ENCODE measurements at places on chromosomes 2 and 18.

DNA sequence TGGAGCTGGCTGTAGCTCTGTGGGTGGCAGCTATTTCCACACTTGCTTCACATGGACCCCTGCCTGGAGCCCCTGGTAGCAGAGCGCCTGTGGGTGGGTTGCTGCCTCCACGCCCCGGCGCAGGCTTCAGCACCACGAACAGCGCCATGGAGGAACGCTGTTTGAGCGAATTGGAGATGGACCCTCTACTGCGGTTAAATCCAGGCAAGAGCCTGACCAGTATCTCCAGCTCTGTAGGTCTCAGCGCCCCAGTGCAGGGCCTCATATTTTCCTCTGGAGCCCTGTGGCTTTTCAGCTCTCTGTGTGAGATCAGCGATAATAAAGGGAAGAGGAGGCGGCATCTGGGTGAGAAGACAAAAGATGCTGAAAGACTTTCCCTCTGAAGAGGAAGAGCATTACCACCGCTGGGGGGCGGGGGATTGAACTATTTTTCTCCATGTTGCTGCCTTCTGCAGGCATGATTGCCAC lies 12.0 kb downstream of the ONECUT2 start:
- no peak for DNase-seq

DNA sequence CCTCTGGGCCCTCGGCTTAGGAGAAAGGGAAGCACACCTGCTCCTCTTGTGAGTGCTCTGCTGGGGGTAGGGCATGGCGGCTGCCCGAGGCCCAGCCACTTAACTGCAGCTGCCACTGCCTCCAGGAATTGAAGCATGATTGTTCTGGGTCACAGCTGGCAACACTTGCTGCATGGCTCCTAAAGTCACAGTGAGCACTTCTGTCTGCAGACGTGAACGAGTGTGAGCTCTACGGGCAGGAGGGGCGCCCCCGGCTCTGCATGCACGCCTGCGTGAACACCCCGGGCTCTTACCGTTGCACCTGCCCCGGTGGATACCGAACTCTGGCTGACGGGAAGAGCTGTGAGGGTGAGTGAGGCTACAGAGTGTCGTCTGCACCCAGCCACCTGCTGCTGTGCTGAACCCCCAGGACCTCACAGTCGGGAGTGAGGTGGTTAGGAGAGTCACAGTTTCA lies 44.4 kb downstream of the FBLN7 start:
- no peak for DNase-seq

DNA sequence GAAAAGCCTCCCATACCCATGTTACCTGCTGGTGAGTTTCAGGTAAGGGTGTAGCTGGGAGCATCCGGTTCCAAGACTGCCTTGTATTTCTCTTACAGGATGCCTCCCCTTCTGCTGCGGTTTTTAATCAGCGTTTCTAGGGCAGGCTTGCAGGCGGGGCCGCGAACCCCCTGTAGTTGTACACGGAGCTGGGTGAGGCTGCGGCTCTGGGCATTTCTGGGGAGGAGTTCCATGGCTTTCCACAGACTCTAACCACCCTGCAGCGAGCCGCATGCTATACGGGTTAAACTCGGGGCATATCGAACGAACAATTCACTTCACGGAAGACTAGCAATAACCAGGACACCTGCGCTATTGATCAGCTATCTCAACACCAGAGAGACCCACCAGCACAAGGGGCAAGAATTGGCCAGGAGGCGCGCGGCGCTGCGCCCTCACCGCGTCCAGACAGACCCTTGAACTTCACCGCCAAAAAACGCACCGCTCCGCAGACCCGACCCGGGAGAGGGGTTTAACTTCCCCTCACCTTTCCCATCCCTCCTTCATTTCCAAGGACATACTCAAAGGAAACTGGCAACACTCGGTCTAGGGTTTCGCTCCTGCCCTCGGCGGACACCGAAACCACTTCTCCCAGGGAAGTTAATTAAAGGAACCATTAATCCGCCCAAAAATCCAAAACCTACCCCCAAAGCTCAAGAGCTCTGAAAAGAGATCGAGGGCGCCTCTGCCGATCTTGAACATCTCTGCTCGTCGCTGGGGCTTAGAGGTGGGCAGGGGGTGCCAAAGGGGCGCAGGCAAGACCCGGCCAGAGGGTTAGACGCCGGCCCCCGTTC lies 909 bp downstream of the TGFA start:
- no peak for DNase-seq

DNA sequence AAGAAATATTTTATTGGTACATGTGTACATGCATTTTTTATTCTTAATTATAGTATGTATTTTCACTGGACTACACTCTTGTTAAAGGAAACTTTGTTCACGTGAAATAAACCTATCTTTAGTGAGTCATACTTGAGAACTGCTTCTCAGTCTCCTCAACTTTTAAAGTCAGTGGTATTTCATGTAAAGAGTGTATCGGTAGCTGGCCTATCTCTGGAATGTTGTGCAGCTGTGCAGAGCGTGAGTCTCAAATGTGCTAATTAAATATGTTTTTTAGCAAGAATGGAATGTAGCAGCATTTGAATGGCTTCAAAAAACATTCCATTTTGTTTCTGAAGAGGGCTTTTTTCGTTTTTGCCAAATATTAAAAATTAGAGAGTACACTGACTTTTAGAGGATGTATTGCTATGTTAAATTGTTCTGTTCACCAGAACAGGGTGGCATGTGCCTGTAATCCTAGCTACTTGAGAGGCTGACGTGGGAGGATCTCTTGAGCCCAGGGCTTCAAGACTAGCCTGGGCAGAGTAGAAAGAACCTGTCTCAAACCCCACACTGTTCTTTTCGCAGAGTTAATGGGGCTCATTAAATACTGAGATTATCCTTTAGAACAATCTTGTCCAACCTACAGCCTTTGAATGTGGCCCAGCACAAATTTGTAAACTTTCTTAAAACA lies 14.3 kb downstream of the SPTBN1 start:
- no peak for DNase-seq

DNA sequence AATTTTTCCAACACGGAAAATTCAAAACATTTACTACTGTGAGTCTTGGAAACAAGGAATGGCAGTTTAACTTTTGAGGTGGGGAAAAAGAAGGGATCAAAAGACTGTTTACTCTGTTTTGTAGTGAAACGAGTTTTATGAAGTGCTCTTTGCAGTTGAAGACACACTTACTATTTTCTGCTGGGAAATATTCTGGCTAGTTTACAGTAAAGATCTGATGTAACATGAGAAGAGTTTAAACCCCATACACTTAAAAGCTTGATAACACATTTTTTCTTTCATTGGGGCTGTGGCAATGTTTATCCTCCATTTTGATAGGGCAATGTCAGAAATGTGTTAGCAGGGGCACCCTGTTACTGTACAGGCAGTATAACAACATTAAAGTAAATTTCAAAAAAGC lies 124.9 kb upstream of the SMAD7 start:
- no peak for DNase-seq

DNA sequence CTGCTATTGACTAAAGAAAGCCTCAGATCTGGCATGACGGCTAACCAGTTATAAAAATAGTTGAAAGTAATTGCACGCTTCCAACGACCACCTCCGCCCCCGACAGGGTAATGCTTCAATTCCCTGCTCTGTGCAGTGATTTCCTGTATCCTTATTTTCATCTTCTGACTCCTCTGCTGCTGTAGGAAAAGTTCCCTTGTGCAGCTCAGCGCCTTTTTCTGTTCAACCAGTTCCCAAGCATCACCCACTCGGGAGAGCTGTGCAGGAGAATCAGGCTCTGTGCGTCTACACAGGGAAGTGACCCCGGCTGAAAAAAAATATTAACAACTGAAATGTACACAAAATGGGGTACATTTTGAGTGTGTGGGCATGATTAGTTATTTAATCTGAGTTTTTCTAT lies 91.3 kb upstream of the COPS8 start:
- no peak for DNase-seq

- DNase-seq, result no peak
These were observed 1.2 kb downstream of the KCNG2 start for GRCh38 chr18:79798999-79799370.

DNA sequence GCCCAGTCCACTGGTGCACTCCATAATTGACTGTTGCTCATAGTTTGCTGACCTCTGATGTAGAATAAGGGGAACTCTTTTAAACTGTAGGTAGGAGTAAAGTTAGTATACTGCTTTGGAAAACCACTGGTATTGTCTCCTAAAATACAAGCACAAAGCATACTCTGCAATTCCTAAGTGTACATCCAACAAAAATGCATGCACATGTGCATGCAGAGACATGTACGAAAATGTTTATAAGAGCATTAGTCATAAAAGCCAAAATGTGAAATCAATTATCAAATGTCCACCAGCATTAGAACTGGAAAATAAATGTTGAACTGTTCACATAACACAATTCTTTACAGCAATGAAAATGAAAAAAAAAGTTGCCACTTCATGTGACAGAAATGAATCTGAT lies 39.8 kb upstream of the DDX18 start:
- DNase-seq, result no peak

DNA sequence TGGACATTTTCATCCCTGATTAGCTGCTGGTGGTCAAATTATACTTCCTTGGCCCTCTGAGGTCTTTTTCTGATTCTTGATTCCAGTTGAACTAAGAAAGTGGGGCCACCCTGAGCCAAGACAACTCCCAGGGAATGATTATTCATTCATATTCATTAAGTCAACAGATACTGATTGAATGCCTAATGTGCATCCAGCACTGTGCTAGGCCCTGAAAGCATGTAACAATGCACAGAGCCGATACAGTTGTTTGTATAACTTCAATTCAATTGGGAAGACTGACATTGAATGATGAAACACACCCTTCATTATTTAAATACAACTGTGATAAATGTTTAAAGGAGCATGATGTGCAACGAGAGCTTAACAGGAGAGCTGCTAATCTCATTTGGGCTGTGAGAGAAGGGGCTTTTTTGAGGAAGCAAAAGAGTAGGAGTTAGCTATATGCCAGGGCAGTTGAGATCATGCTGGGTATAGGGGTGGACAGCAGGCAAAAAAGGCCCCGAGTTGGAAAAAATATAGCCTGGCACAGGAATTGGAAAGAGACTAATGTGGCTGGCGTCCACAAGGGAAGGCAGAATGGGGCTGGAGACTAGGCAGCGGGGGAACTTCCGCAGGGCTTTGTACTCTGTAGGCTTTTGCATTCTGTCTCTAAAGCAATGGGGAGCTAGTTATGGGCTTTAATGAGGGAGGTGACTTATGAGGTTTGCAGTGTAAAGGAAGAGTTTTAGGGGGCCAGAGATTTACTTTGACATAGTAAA lies 57.2 kb upstream of the ACVR1 start:
- DNase-seq, result no peak

- no peak for DNase-seq
These were observed 26.8 kb downstream of the MEX3C start for GRCh38 chr18:51170664-51171063.

DNA sequence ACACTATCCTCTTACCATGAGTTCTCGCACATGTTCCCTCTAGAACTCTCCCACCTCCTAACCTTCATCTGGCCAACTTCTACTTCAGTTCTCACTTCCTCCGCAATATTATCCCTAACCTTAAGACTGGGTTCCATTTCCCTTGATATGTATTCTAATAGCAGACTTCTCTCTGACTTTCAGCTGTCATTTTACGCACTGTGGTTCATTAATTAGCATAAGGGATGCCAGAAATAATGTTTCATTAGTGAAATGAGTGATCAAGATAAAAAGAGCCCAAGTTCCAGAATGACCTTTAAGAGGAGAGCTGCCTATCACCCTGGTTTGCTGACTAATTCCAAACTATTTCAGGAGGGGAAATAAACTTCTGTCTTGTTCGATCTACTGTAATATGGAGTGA lies 108.6 kb upstream of the CCDC150 start:
- DNase-seq, result no peak

- no peak for DNase-seq
These were observed 620 bp upstream of the WDFY1 start for GRCh38 chr2:223945755-223946154.

DNA sequence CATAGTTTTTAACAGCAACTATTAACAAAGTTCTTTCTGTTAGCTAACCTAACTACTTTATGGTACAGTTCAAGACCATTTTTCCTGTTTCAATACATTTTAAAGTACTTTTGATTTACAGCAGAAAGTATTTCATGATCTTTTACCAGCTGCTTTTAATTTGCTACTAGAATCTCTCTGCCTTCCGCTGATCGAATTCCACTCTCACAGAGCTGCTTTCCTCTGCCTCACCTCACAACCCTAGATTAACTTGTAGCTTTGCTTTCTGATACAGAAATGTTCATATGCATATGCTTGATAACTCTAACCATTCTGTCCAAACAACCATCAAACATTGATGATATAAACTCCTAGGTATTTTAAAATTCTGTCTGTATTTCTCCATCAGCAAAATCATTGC lies 463.2 kb upstream of the ZEB2 start:
- DNase-seq, result no peak

DNA sequence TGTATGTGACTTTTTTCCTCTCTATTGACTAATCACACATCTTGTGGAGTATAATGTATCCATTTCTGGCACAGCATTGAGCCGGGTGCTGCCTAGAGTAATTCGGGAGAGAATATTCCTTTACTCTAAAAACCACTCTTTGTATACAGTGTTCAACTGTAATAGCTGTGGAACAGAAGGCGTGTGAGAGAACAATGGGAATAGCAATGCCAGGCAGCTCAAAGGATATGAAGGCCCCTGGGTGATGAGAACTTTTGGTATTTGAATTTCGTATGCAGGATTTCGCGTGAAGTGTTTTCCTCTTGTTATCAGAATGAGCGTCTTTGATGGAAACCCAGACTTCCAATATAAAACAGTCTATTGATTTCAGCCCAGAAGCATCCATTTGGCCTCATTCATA lies 84.6 kb upstream of the MAP3K20 start:
- DNase-seq, result no peak

GRCh38 chr2:201674794-201675193 lies 23.6 kb downstream of the MPP4 start:
- DNase-seq, result no peak

- DNase-seq, result no peak
These were observed 8.6 kb upstream of the COBLL1 start for GRCh38 chr2:164850235-164850634.

DNA sequence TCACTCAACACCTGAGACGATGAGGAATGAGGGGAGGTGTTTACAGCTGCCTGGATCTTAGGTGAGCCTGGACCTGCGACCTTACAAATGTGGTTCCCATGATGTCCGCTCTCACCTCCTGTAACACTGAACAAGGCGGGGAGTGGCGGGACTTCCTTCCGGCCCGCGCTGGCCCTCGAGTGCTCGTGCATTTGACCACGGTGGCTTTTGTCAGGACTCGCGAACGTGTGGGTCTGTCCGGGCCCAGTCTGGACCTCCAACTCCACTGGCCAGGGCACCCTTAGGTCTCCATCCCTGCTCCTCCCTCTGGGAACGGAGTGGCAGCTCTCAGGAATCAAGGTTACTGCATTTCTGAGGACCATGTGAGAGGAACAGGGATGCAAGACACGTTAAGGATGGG lies 263.0 kb upstream of the SALL3 start:
- DNase-seq, result no peak

- DNase-seq, result no peak
These were observed 34.4 kb upstream of the RPL37A start for GRCh38 chr2:216464104-216464720.

GRCh38 chr18:7953095-7953958 lies 386.2 kb downstream of the PTPRM start:
- DNase-seq, result no peak

Data from Right ventricle myocardium superior (tissue), 1 donor.